CD8-positive, alpha-beta memory T cell (primary cell): ENCODE measurements at places on chromosomes 2 and 18. TPM values are rescaled to one million over a fixed set of nuclear protein-coding genes. Genes with fewer than 3 reads are reported as not detected.

DNA sequence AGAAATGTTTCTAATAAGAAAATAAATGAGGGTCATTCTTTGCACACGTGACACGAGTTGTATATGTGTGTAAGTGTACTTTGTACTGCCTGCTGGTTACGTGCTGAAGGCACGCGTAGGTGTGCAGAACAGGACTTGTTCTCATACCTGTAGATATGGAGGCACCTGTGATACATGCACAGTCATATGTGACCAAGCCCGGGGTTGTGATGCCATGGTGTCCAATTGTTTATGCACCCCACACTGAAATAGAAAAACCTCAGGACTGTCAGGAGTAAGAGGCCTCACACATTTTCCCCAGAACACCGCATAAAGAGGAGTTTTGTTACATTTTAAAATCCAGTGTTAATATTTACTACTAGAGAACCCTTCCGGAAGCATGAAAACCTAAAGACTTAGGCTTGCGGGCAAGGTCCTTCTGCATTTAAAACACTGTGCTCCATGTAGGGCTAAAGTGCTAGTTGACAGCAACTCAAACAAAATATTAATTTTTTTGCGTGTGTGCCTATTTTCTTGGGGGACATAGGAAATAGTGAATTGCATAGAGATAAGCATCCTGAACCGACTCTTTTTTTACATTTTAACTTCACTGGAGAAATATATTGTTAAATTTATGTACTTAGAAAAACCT is 9.3 kb downstream of the TSHZ1 start:
- DNase-seq, result no peak
- H3K4me3 ChIP-seq, result no peak overlapping the region
- no peaks in the 10 kb centered on the region for H3K36me3 ChIP-seq
- no peaks in the 10 kb centered on the region for H3K27me3 ChIP-seq
- H3K4me1 ChIP-seq, result peaks cover 40% of the 10 kb centered on the region

DNA sequence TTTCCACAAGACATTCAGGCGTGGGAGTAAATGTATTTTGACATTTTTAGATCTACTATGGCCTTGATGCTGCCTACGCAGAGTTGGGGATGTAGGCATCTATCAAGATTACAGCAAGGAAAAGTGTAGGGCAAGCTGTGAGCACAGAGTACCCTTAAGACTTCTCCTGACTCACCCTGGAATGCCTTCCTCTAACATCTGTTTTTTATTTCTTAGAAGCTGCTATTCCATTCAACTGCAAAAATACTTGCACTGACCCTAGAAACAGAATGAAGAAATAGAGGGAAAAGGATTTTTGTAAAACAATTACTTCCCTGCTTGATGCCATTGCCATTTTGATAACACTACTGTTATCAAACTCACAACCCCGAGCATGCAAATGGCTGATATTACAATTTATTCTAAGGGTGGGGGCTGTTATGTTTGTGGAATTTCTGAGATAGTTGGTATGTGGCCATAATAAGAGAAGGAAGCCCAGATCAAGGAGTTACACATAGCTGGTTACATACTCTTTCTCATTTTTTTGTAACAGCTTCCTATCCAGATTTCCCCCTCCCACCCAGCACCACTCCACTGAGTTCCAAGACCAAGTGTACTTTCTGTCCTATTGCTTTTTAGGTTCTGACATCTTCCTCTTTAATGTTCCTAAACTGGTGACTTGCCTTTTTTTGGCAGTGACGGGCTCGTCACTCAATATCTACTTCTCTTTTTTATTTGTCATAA is 6.0 kb upstream of the ROCK1 start:
- H3K36me3 ChIP-seq, result no peaks in the 10 kb centered on the region
- H3K4me1 ChIP-seq, result peaks cover 1% of the 10 kb centered on the region
- no peak overlapping the region for H3K4me3 ChIP-seq

DNA sequence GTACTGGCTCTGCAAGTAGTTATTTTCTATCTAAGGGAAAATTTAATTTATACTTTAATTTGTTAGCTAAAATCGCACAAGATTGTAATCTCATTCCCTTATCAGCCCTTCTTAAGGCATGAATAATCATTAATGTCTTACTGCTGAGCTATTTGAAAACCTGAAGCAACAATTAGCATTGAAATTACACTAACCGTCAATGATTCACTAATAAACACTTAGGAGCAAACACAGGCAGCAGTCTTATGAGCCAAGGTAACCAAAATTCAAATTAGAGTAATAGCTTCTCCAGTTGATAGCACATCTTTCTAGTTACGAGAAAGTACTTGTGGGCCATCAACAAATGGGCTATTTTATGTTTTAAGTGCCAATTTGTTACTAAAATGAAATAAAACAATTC is 1289.7 kb downstream of the LRP1B start:
- H3K27ac ChIP-seq, result no peak overlapping the region
- H3K4me3 ChIP-seq, result no peak overlapping the region
- no peak for DNase-seq
- H3K27me3 ChIP-seq, result no peaks in the 10 kb centered on the region

DNA sequence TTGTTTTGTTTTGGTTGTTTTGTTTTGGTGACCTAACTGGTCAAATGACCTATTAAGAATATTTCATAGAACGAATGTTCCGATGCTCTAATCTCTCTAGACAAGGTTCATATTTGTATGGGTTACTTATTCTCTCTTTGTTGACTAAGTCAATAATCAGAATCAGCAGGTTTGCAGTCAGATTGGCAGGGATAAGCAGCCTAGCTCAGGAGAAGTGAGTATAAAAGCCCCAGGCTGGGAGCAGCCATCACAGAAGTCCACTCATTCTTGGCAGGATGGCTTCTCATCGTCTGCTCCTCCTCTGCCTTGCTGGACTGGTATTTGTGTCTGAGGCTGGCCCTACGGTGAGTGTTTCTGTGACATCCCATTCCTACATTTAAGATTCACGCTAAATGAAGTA is at the start of gene TTR:
TTR (plus strand) TSS at position 250 of the 400 bp plus-strand sequence; CDS start at position 276, 26 bp downstream.
- no peaks in the 10 kb centered on the region for H3K27me3 ChIP-seq
- H3K27ac ChIP-seq, result no peak within 1 kb of the TSS
- no peaks in the 10 kb centered on the region for H3K36me3 ChIP-seq
- no peak for DNase-seq
- H3K4me3 ChIP-seq, result no peak within 1 kb of the TSS

DNA sequence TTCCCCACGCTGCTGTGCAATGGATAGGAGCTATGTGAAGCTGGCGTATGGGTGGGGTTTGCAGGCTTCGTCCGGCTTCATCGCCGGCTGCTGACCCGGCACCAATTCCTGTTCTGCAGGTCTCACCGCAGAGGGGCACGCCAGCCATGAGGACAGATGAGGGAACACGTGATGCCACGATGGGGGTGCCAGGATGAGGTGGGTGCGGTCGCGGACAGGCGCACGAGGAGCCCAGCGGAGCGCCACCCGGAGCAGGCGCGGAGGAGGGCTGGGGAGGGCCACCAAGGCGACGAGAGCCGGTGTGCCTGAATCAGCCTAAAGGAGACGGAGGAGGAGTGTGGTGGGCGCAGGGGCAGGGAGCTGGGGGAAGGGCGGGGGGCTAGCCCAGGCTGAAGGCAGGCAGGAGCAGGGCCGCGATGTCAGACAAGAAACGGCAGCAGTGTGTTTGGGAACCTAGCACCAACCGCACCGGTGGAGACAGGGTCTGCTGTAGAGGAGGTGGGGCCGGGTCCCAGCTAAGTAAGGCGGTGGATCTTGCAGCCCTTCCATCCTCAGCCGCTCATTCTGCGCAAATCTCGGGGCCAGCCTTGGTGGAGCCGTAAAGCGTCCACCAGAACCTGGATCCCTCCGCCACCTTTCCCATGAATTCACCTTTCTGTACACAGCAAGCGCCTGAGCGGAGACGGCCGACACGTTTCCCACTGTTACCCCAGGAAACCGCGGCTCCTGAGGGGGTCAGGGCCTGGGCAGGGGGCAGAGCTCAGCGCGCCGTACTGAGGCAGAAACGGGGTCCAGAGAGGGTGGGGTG is 17.0 kb upstream of the CD8A start:
- peak overlapping the region; percentile 71 for H3K4me3 ChIP-seq
- no peaks in the 10 kb centered on the region for H3K36me3 ChIP-seq
- H3K4me1 ChIP-seq, result peaks cover 35% of the 10 kb centered on the region
- H3K27me3 ChIP-seq, result no peaks in the 10 kb centered on the region
- peak overlapping the region; percentile 78 for H3K27ac ChIP-seq

GRCh38 chr2:8447610-8448221 is 234.1 kb upstream of the ID2 start:
- H3K27me3 ChIP-seq, result no peaks in the 10 kb centered on the region
- H3K27ac ChIP-seq, result no peak overlapping the region
- no peak overlapping the region for H3K4me3 ChIP-seq
- H3K4me1 ChIP-seq, result no peaks in the 10 kb centered on the region
- DNase-seq, result no peak
- no peaks in the 10 kb centered on the region for H3K36me3 ChIP-seq

DNA sequence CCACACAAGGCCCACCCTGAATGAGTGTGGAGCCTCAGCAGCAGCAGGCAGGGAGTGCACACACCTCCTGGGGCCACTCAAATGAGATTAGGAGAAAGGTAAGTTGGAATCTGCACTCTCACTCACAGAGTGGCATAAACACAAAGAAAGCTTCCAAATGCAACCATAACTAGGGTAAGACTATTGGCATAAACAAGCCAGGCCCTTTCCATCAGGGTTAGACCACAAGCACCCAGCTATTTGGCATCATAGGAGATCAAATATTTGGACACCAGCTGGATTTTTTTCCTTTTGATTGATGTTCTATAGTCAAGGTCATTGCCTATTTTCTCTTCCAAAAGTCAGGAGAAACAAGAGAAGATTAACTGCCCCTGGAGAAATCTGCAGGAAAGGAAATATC is 471.5 kb downstream of the TXNL1 start:
- H3K4me1 ChIP-seq, result no peaks in the 10 kb centered on the region
- H3K36me3 ChIP-seq, result no peaks in the 10 kb centered on the region
- H3K27me3 ChIP-seq, result no peaks in the 10 kb centered on the region
- H3K27ac ChIP-seq, result no peak overlapping the region
- no peak for DNase-seq
- no peak overlapping the region for H3K4me3 ChIP-seq

DNA sequence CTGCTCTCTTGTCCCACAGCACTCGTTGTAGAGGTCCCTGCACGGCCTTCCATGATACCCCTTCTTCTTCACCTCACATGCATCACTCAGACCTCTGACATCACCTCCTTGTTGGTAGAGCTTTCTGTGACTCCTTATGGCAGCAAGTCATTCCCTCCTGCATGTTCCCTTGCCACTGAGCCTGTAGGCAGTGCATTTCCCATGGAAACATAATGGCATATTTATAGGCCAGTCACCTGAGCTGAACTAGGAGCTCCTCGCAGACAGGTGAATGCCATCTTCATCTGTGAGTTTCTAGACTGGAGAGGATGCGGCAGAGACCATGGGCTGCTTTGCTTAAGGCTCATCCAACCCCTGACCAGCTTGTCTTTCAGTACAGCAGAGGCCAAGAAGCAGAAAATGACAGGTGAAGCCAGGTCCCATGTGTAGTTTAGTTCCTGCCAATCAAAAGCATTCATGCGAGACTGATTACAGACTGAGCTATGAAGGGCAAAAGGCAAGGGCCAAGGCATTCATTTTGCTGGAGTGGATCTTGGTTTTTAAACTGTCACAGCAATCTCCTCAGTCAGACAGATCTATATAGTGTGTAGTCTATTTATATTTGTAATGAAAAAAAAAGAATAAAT is 59.4 kb upstream of the NEDD4L start:
- H3K4me1 ChIP-seq, result no peaks in the 10 kb centered on the region
- H3K27ac ChIP-seq, result no peak overlapping the region
- H3K27me3 ChIP-seq, result no peaks in the 10 kb centered on the region
- H3K36me3 ChIP-seq, result no peaks in the 10 kb centered on the region
- H3K4me3 ChIP-seq, result no peak overlapping the region
- DNase-seq, result no peak

- H3K4me1 ChIP-seq, result peaks cover 28% of the 10 kb centered on the region
- H3K4me3 ChIP-seq, result peak overlapping the region; percentile 50
- peak; percentile 73 for DNase-seq
Measured at GRCh38 chr2:11778923-11779757, 32.7 kb downstream of the LPIN1 start.

DNA sequence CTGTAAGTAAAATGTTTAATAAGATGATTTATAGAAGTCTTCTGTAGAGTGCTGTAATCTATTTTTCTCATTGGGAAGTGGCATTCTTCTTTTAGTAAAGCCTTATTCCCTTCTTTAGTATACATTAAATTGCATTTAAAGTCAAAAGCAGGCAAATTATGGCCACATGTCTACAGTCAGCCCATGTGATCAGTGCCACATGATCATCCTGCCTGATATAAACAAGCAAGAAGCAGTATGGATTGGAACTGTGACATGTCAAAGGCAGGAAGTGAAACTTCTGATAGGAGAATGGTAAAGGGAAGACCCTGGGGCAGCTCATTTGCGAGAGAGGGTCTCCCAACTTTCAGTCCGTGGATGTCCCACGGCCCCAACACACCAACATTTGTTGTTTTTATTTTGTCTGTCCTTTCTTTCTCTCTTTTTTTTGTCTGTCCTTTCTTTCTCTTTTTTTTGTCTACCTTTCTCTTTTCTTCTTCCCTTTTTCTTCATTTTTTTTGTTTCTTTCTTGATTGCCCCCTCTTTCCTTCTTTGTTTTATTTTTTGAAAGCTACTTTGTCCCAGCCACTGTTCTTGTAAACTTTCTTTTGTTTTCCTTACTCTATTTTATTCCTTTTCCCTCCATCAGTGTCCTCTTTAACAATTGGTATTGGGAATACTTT is 154.9 kb downstream of the DTNA start:
- H3K27ac ChIP-seq, result no peak overlapping the region
- no peaks in the 10 kb centered on the region for H3K27me3 ChIP-seq
- no peak for DNase-seq
- no peak overlapping the region for H3K4me3 ChIP-seq
- no peaks in the 10 kb centered on the region for H3K36me3 ChIP-seq

- H3K27me3 ChIP-seq, result no peaks in the 10 kb centered on the region
- no peak overlapping the region for H3K27ac ChIP-seq
- no peaks in the 10 kb centered on the region for H3K4me1 ChIP-seq
- no peak for DNase-seq
- no peaks in the 10 kb centered on the region for H3K36me3 ChIP-seq
Measured at GRCh38 chr2:170336408-170336807, 158.5 kb downstream of the MYO3B start.

ENOSF1 gene
- total RNA-seq, result 50.8 TPM

SPC25 gene
- 27.7 TPM for total RNA-seq
